Caco-2 (cell line): ENCODE measurements at places on chromosomes 12 and 14. TPM values are rescaled to one million over a fixed set of nuclear protein-coding genes. Genes with fewer than 3 reads are reported as not detected.

DNA sequence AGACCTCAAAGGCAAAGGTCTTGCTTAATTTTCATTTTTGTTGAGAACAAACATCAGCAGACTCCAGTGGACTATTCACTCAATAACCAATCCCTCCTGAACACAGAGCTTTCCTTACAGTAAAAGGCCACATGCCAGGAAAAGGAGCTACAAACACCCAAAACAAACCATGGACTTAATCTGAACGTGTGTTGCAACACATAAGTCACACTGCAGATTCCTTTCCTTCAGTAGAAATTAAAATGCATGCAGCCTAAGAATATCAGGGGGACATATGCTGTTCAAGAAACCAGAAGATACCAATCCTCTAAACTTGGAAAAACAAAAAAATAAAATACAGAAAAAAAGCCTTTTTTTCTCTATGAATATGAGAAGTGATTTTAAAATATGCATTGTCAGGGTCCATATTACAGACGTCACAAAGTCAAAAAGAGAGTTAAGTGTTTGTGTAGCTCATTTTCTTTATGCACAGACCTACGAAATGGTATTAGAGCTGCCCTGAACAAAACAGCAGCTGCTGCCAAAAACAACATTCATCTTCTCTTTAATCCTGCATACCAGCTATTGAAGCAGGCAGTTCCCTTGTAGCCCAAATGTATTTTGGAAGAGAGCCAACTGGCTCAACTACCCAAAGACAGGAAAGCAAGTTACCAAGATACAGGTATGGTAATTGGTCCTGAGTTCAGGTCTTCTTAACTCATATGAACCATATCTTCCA, 26.2 kb downstream of the KITLG start:
- peak overlapping the region; percentile 53 for H3K27ac ChIP-seq
- DNase-seq: peak; percentile 22
- no peaks in the 10 kb centered on the region; the same call in 1 of the 2 replicates for H3K36me3 ChIP-seq
- no peaks in the 10 kb centered on the region for H3K27me3 ChIP-seq
- H3K4me3 ChIP-seq: no peak overlapping the region

The PELI2 gene
- total RNA-seq: 8.1 and 8.5 TPM in 2 replicates

DNA sequence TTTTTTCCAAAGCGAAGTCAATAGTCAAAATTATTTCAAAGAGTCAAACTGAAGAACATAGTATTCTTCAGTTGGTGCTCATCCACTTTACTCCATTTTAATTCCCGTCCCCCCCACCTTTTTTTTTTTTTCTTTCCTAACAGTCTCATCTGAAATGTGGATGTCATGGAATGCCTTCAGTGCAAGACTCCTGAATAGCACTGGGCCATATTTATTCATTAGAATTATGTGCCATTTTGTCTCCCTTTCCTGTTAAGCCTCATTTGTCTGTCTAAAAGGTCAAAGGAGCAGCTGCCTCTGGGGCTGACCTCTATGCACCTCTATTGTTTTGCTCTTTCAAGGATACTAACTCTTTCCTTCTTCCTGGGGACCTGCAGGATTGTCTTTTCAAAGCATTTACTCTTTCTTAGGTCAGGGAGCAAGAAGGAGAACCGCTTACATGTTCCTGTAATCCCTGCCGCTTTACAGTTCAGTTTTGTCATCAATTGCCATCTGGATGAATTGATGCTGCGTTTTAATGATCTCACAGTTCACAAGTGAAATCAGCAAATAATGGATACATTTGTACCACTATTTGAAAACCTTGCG, 310.6 kb downstream of the NPAS3 start:
- no peaks in the 10 kb centered on the region for H3K27me3 ChIP-seq
- H3K4me3 ChIP-seq: no peak overlapping the region
- H3K4me1 ChIP-seq: no peaks in the 10 kb centered on the region
- no peaks in the 10 kb centered on the region for H3K36me3 ChIP-seq
- no peak for DNase-seq

DNA sequence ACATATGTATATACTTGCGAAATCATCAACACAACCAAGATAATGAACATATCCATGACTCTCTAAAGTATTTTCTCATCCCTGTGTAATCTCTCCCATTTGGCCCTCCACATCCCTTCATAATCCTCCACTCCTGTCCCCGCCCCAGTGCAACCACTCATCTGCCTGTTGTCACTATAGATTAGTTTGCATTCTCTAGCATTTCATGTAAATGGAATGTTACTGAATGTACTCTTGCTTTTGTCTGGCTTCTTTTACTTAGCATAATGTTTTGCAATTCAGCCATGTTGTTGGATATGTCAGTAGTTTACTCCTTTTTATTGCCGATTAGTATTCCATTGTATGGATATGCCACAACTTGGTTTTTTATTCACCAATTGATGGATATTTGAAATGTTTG, 99.1 kb downstream of the BICD1 start:
- no peak overlapping the region for H3K27ac ChIP-seq
- no peaks in the 10 kb centered on the region for H3K27me3 ChIP-seq
- H3K4me1 ChIP-seq: no peaks in the 10 kb centered on the region
- no peak overlapping the region for H3K4me3 ChIP-seq
- no peak for DNase-seq

The NANOG gene
- not detected in 2 replicates for total RNA-seq

The DLK1 gene
- not detected in 2 replicates for total RNA-seq

The KLRC2 gene
- not detected in 2 replicates for total RNA-seq

DNA sequence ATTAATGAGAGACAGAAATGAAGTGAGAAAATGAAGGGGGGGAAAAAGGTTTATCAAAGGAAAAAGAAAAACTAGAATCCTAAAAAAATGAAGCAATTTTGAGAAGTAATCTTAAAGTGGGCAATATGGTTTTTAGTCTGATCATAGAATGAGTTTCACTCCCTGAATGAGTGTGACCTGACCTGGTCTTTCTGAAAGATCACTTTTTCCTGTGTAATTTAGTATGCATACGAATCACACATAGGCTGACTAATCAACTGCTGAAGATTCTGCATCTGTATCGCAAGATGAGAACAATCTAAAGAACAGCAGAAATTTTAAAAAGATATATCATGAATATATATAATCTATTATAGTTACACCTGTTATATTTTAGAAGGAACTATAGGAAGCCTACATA, 11.3 kb downstream of the GNPTAB start:
- H3K4me1 ChIP-seq: no peaks in the 10 kb centered on the region
- no peak for DNase-seq
- H3K27ac ChIP-seq: no peak overlapping the region
- H3K27me3 ChIP-seq: no peaks in the 10 kb centered on the region
- H3K4me3 ChIP-seq: no peak overlapping the region

GRCh38 chr12:93466625-93467350, 526 bp upstream of the MRPL42 start:
- H3K27ac ChIP-seq: peak overlapping the region; percentile 93
- no peak for DNase-seq
- no peaks in the 10 kb centered on the region for H3K36me3 ChIP-seq

DNA sequence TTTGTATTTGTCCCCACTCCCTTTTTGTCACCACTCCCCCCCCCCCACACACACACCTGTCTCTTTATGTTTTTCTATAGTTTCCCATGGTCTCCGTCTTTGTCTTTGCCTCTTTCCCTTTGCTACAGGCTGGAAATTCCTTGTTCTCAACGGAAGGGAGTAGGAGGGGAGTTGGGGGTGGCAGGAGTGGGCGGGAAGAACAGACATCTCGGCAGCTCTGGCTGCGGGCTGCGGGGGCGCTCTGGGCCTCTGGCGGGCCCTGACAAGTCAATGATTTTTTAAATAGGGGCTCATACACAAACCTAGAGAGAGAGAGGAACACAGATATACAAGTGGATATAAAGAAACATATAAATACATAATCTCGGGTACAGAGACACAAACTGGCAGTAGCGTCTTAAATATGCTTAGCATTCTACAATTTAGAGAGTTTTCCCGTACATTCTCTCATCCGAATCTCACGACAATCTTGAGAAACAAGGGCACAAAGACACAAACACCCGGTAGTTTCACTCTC, 2.4 kb upstream of the NAB2 start:
- peaks cover 20% of the 10 kb centered on the region for H3K4me1 ChIP-seq
- H3K27ac ChIP-seq: peak overlapping the region; percentile 98
- H3K27me3 ChIP-seq: no peaks in the 10 kb centered on the region
- peak overlapping the region; percentile 76 for H3K4me3 ChIP-seq
- DNase-seq: peak; percentile 67
- peaks cover 4% of the 10 kb centered on the region; the same call in 1 of the 2 replicates for H3K36me3 ChIP-seq

DNA sequence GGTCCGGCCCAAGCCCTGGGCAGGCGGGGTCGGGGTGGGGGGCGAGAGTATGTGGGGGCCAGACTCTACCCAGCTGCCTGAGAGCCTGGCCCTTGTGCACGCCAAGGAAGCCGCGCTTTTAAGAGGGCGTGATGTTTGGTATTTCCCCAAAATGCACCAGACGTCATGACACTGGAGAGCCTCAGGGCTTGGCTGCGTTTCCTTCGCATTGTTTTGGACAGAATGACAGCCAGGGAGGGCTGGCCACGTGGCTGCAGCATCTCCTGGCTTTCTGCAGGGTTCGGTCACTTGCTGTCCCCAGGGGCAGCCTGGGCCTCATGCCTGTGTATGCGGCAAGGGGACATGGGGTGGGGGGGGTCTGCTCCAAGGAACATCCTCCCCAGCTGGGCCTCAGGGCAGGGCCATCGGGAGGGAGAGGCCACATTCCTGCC, 16.1 kb upstream of the NUDT14 start:
- no peaks in the 10 kb centered on the region; the same call in 1 of the 2 replicates for H3K27me3 ChIP-seq
- H3K4me3 ChIP-seq: no peak overlapping the region
- no peaks in the 10 kb centered on the region for H3K36me3 ChIP-seq
- no peak overlapping the region for H3K27ac ChIP-seq
- 0 out of 2 replicates have a peak, but pooled peaks cover 3% of the 10 kb centered on the region for H3K4me1 ChIP-seq
